ENCODE measurements at places on chromosomes 5 and 9.

- no peak for DNase-seq
Observed at GRCh38 chr5:124908581-124909451, 162.4 kb upstream of the ZNF608 start.

GRCh38 chr9:123073991-123074422 lies 40.5 kb downstream of the GPR21 start:
- no peak for DNase-seq

DNA sequence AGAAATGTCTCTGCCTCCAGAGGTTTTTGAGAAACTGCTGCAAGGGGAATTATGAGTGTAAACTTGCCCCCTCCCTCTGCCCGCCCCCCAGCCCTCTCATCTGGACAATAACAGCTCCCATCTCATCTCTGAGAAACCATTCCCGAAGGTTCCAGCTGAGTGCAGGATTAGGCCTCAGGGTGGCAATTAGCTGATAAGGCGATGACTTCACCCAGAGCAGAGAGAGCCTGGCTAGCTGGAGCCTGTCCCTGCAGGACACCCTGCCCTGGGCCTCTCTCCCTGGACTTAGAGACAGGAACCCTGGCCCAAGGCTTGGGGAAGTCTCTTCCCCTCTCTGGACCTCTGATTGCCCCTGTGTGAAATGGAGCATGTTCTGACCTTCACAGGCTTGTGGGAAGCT lies 45.7 kb upstream of the HAND1 start:
- DNase-seq = no peak

- DNase-seq = no peak
Observed at GRCh38 chr5:5381310-5381913, 41.1 kb upstream of the ICE1 start.

- no peak for DNase-seq
Observed at GRCh38 chr5:53039855-53040254, 50.7 kb downstream of the ITGA2 start.

GRCh38 chr9:125404733-125405132 lies 143.1 kb downstream of the GAPVD1 start:
- DNase-seq = no peak

DNA sequence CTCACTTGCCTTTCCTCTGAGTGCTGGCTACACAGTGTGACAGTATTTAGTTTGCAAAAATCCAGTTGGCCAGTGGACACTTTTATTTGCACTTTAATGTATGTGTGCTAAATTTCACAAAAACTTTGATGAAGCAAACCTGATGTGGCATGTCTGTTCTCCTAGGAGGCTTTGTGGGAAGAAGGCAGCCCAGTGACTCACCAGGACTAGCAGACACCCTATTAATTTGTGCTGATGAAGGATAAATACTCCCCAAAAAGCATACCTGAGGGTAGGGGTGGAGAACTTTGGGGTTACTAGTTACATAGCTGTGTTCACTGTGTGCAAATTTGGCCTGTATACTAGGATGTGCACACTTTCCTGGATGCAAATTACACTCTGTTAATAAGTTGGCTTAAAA lies 39.3 kb upstream of the IPPK start:
- DNase-seq = no peak

GRCh38 chr5:119287547-119288111 lies 68.2 kb upstream of the TNFAIP8 start:
- no peak for DNase-seq

- no peak for DNase-seq
Observed at GRCh38 chr5:141363952-141364660, at the start of gene PCDHGA5. Gene PCDHGA5, plus strand, starts transcription at chr5:141364162. Its CDS starts 169 bp downstream, at chr5:141364331.

DNA sequence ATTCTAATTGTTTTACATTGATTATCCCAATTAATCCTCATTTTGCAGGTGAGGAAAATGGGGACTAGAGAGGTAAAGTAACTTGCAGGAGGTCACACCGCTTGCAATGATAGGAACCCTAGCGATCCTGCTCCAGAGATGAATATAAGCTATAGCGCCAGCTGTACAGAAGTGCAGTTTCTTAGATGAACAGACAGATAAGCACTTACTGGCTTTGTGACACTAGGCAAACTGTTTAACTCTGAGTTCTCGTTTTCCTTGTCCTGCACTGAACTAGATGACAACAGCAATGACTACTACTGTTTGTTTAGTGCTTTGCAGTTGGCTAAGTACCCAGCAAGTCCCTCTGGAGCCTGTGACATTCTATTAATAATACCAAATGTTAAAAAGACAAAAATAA lies 11.1 kb downstream of the LHX6 start:
- DNase-seq = no peak

GRCh38 chr9:129677456-129677855 lies 12.0 kb downstream of the PRRX2 start:
- no peak for DNase-seq

- DNase-seq = no peak
Observed at GRCh38 chr9:131496844-131497405, 5.8 kb upstream of the POMT1 start.

- peak; percentile 22 for DNase-seq
Observed at GRCh38 chr9:131799177-131799823, 59.4 kb upstream of the RAPGEF1 start.

- no peak for DNase-seq
Observed at GRCh38 chr9:19895006-19895405, 106.2 kb upstream of the SLC24A2 start.

DNA sequence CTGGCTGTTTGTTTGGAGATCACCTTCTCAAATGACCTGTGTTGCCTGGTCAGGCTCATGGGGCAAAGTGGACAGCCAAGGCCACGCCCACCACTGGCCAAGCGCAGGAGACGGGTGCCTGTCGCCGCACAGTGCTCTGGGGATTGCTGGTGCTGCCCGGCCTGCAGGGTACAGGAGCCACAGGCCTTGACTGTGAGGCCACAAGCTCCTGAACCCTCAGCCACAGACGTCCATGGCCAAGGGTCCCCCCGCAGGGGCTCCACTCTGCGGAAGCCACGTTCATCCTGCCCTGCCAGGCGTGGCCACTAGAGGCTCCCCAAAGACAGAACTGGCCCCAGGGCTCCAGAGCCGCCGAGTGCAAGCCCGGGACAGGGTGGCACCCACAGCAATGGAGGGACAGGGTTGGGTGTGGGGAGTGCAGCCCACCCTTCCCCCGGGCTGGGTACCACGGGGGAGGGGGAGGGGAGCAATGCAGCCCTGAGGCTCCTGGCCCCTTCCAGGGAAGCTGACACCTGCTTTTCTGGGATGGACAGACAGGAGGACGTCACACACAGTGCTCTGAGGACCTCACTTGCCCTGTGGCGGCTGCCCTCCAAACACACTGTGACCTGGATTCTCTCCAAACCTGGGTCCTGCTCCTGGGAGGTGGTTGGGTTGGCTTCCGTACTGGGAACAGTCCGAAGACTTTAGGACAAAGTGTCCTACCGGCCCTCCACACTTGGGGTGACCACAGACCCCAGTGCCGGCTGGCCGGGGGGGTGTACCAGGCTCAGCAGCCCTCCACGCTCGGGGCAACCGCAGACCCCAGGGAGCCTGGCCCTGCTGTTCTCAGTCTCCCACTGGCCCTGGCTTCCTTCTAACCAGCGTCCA lies 21.5 kb downstream of the TPPP start:
- peak; percentile 34 for DNase-seq

Data from stimulated activated CD8-positive, alpha-beta memory T cell treated with anti-CD3 and anti-CD28 coated beads, Interleukin-7, amount 100 ng/mL, for 1 hour (primary cell).